ENCODE measurements at places on chromosomes 3 and 15. TPM values are rescaled to one million over a fixed set of nuclear protein-coding genes. Genes with fewer than 3 reads are reported as not detected.

Gene CYP1A2
- not detected for total RNA-seq

Gene RSRC1
- total RNA-seq: 61.6 TPM

Gene IMPG2
- total RNA-seq: 0.14 TPM

Gene A4GNT
- total RNA-seq: not detected

Gene ABI3BP
- total RNA-seq: not detected

Gene ROBO2
- not detected for total RNA-seq

Gene CLRN1
- not detected for total RNA-seq

Gene CFAP91
- total RNA-seq: 0.25 TPM

DNA sequence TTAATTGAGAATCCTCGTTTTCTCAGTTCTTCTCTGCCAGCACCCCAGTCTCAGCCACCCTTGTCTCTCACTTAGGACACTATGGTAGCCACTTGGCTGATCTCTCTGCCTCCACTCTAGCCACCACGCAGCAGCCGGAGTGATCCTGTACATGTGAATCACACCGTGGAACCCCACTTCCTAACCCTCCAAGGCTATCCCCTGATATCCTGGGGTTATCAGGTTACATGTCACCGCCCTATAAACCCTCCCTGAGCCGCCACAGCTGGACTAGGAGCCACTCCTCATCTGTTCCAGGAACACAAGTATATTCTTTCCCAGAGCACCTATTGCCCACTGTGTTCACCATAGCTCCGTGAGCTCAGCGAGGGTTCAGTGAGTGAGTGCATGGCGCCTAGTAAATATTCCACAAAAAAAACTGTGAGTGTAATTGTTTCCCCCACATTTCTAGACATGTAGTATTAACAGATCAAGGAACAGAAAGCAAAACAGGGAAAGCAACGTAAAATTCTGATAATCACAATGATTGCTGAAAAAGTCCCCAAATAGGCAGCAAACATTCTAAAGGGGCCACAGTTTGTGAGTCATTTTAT lies 661 bp upstream of the PARP14 start:
- peak; percentile 42 for DNase-seq

DNA sequence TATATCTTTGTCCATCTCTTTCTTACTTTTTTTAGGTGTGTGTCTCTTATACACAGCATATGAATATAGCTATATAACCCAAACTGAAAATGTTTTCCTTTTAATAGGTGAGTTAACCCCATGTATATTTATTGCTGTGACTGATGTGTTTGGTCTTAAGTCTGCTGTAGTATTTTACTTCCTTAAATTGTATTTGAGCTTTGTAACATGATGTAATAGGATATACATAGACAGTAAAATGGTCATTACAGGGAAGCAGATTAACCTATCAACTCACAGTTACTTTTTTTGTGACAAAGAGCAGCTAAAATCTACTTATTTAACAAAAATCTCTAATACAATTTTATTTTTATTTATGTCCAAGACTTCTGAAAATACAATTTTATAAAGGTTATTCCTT lies 51.8 kb upstream of the CDAN1 start:
- no peak for DNase-seq

GRCh38 chr15:40743921-40744814 lies 10.9 kb downstream of the RMDN3 start:
- DNase-seq: peak; percentile 82

DNA sequence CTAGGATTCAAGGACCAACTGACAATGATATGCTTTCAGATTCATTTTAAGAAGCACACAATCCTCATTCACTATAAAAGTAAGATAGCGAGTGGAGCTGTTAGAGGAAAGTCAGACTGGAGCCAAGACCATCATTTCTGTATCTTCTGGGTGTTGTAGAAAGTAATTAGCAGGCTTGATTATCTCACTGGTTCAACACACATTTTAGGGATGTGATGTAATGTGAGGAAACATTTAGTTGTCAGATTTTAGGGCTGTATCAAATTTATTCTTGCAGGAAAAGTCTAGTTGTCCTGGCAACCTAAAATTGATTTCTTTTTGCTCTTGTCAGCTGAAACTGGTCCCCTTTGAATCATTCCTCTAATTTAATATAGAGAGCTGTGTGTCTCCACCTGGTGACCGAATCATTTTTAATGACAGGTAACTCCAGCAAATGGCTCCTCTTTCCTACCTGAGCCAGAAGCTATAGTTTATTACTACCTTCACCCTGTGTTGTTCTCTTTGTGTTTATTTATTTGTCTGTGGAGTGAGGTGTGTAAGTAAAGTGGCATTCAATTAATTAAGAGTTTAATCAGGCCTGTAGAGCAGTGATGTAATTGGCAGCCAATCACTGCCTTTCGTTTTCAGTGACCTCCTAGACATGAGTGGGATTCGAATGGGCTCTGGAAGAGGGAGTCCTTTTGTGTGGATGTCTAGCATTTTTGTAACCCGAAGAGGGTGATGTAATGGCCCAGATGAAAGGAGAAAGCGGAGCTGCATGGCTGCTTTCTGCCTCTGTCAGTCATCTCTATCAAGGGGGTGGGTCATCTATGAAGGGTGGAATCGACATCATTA lies 125.8 kb downstream of the LPP start:
- no peak for DNase-seq

DNA sequence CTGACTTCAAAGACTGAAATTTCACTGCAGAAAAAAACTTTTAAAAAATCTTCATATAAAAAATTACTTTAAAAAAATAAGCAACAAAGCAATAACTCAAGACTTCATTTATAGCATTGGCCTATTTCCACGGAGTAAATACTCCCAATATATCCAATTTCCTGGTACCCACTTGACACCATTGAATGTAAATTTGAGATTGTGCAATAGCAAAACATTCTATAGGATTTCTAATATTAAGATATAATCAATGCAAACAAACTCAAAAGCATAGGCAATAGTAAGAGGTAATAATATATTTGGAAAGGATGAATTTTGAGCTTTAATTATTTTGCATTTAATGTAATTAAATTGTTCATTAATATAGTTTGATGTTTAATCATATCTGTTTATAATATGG lies 148.0 kb upstream of the CNTN6 start:
- no peak for DNase-seq

GRCh38 chr15:67025719-67026609 lies 39.4 kb upstream of the SMAD3 start:
- no peak for DNase-seq

DNA sequence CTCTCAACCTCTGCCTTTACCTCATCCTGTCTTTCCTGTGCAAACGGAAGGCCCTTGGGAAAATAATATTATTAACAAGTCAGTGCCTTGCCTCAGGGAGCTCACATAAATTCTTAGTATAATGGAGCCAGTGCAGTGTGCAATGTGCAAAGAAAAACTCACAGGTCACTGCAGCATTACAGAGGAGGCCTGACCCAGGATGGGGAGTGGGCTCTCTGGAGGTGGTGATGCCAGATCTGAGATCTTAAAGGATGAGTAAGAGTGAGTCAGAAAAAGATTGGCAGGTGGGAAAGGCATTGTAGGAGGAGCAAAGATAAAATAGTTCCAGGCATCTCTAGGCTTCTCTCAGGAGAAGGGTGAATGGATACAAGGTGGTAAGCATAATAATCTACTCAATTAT lies 185.6 kb upstream of the ADAMTS9 start:
- no peak for DNase-seq

DNA sequence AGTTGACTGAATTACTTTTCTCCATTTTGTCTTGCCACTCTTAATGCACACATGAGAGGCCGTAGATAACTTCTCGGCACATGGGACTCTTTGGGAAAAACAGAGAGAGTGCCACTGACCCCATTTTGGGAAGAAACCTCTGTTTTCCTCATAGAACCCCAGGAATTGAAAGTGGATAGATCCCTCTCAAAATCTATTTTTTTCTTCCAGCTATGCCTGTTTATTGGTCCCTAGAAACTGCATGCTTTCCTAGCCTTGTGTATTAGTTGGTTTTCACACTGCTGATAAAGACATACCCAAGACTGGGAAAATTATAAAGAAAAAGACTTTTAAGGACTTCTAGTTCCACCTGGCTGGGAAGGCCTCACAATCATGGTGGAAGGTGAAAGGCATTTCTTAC lies 23.7 kb upstream of the TMEM45A start:
- DNase-seq: no peak

GRCh38 chr15:31444844-31445243 lies 118.2 kb downstream of the KLF13 start:
- no peak for DNase-seq

GRCh38 chr3:13655061-13655913 lies 106.4 kb downstream of the FBLN2 start:
- peak; percentile 59 for DNase-seq

DNA sequence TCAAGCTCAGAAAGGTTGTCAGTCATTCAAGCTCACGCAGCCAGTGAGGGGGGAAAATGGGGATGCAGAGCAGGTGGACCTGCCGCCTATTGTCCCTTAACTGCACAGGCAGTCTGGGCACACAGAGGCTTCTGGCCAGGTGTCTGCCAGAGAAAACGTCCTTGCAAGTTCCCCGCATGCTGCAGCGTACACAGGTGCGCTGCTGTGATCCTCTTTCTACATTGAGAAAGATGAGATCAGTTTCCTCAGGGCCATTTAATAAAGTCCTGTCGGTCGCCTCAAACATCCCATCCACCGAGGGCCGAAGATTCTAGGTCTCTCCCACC lies 445 bp upstream of the TSEN2 start:
- no peak for DNase-seq

- no peak for DNase-seq
Measured at GRCh38 chr3:80190051-80190450, 422.3 kb upstream of the ROBO1 start.

DNA sequence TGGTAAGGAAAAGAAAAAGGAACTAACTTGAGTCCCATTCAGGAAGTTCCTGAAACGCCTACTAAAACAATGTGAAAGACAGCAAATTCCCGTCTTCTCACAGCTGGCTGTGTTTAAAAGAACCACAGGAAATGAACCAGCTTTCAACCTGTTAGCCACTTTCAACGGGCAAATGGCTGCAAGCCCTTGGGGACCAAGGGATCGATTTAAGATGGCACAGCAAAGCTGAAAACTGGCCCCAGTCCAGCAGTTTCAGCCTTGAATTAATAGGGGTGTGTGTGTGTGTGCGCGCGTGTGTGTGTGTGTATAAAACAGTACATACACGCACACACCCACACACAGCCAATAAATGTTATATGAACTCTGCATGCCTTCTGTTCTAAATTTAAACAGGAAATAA lies 168.7 kb upstream of the TMCO5A start:
- peak; percentile 7 for DNase-seq

GRCh38 chr15:29821416-29822099 lies 710 bp downstream of the TJP1 start:
- DNase-seq: peak; percentile 65

Data from activated CD4-positive, alpha-beta T cell treated with anti-CD3 and anti-CD28 coated beads for 36 hours (primary cell).